Neural progenitor cell (in vitro differentiated cells): ENCODE measurements at places on chromosomes 16 and 17.

- no peak for DNase-seq
These were observed 46.6 kb downstream of the HOXB1 start for GRCh38 chr17:48484256-48484655.

DNA sequence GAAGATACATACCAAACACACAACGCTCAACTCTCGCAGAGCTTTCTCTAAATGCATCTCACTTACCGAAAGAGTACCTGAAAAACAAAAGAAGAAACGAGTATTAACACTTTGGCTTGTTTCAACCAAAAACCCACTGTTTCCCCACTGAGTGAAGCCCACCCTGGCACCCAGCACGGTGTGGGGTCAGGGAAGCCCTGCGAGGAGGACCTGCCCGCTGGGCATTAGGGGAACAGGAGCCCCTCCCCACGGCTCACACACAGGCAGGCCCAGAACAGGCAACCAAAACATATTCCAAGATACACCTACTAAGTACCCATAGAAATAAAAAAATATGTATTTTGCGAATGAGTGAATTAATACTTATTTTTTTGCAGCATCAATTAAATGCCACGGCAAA is 36.6 kb downstream of the LMF1 start:
- no peak for DNase-seq

DNA sequence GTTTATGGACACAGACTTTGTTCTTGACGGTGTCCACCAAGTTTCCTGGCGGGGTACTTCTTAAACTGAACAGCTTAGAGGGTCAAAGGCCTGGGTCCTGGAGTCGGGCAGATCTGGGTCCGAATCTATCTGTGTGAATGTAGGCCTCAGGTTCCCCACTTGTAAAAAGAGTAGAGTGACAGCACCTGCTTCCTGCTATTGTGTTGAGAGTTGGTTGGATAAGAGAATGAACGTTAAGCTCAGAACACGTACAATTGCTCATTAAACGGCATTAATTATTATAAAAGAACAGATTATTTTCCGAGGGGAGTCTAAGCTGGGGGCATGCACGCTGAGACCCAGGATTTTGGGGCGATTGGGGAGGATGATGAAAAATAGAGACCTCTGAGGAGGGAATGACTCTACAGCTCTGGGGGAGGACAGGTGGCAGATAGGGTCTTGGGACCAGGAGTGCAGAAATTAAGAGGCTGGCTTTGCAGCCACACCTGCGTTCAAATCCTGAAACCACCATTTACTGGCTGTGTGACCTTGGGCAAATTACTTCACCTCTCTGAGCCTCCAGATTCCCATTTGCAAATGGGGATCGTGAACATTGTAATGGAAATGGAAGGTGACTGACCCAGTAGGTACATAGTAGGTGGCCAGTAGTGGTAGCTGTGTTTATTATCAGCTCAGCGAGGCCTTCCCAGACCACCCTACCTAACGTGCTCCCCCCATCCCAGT is 862 bp downstream of the CLEC16A start:
- no peak for DNase-seq

DNA sequence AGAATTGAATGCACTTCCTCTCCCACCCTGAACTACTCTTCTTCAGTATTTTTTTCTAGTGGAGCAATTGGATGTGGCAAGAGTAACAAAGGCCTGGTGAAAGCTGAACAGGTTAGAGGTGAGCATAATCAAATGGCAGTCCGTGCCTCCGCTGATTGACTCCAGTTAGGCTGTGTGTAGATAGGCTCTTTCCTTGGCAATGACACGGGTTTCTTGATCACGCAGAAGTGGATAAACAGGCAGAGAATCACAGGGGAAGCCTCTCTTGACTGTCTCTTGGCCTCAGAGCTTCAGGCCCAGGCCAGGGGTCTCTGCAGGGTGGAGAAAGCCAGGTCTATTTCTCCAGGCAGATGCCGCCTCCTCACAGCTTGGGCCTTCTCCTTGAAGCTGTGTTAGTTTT is 4.2 kb downstream of the CD300LB start:
- no peak for DNase-seq

GRCh38 chr17:27200476-27200875 is 93.4 kb upstream of the WSB1 start:
- no peak for DNase-seq

DNA sequence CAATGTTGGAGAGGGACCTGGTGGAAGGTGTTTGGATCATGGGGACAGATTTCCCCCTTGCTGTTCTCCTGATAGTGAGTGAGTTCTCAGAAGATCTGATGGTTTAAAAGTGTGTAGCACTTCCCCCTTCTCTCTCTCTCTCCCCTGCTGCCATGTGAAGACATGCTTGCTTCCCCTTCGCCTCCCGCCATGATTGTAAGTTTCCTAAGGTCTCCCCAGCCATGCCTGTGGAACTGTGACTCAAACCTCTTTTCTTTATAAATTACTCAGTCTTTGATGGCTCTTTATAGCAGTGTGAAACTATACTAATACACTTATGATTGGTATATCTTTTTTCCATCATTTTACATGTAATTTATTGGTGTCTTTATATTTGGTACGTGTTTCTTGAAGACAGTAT is 13.4 kb downstream of the ADGRG5 start:
- no peak for DNase-seq

GRCh38 chr17:29357821-29358232 is 32.3 kb upstream of the TAOK1 start:
- no peak for DNase-seq

GRCh38 chr17:6524520-6524919 is 31.8 kb downstream of the PITPNM3 start:
- no peak for DNase-seq

DNA sequence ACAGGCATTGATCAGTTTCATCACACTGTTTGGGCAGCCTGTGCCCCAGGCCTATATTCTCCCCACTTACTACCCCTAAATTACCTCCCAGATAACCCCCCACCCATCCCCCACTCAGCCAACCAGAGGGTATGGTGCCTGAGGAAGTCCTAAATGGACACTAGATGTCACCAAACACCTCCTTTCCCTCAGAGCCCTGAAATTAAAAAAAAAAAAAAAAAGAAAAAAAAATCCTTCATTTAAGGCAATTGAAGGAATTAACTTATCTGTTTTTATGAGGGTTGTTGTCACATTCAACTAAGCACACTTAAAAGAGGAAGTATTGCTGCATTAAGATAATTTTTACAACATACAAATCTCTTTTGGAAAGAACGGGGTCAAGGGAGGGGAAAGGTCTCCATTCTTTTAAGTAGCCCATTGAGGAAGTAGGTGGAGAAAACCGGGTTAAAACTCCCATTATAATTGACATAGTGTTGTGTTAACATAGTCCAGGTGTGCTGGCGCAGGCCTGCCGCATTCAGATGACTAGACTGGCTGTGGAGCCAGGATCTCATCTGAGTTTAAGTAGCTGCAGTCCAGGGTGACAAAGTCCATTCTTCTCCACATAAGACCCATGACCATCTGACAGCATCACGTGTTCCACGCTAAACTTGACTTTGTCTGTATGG is 46.3 kb downstream of the SNX11 start:
- DNase-seq, result peak; percentile 72

DNA sequence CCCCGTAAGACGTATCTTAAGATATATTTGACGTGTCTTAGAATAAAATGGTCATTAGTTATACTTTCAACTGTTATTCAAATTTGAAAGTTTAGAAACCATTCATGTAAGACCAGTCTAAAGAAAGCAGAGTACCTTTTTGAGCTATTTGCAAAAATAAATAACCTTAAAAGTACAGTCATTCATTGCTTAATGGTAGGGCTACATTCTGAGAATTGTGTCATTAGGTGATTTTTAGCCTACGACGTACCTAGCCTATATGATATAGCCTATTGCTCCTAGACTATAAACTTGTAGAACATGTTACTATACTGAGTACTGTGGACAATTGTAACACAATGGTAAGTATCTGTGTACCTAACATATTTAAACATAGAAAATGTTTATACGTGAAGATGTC is 139.2 kb downstream of the PHKB start:
- DNase-seq, result no peak

DNA sequence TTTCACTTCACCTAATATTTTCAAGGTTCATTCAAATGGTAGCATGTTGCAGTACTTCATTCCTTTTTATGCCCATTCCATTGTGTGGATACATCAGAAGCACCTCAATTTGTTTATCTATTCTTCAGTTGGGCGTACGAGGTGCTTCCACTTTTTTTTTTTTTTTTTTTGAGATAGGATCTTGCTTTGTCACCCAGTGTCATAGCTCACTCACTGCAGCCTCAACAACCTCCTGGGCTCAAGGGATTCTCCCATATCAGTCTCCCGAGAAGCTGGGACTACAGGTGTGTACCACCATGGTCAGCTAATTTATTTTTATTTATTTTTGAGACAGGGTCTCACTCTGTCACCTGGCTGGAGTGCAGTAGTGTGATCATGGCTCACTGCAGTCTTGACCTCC is 22.5 kb upstream of the SPNS3 start:
- DNase-seq, result no peak

DNA sequence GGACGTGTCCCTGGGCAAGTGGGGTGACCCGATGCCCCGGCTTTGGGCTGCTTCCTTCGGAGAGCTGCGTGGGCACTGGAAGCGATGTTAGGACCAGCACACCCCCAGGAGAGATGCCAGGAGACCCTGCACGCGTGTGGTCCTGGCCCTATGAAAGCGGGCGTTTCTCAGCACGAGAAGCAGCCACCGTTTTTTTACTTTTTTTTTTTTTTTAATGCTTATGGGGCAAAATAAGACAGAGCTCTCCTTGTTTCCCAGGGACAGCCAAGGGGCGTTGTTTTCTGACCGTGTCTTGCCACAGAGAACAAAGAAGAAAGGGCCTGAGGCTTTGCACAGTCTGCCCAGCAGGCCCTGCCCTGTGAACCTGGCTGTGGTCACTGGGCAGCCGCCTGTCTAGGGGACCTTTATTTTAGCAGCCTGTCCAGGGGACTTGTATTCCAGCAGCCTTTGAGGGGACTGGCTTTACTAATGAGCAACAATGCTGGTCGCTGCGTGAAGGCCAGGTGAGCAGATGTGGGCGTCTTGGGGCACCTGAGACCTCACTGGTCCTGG is 996 bp downstream of the SLC25A10 start:
- DNase-seq, result no peak

GRCh38 chr17:72104164-72104862 is 16.5 kb upstream of the SOX9 start:
- DNase-seq, result no peak

DNA sequence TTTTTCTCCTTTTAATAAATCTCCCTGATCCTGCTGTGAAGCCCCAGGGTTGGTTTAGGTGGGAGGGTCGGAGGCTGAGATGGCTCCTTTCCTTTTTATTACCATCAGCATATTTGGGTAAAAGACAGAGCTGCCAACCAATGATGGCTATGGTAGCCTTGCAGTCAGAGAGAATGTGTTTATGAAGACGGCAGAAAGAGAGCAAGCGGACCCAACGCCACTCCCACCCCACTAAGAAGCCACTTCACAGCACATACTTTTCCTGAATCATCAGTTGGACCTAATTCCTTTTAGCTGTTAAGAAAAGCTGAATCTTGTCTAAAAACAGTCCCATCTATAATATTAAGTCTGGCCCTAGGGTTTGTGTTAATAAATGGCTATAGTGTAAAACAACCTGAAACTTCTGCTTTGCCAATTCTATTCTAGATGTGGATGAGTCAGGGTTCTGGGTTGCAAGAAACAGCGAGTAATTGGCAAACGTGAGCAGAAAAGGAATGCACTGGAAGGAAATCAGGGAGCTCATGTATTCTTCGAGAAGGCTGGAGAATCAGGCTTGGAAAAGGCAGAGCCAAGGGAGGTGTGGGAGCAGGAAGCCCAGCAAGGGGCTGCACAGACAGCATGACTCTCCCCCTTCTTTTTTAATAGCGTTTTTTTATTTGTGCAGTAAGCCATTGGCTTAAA is 34.0 kb upstream of the PRKCA start:
- no peak for DNase-seq

DNA sequence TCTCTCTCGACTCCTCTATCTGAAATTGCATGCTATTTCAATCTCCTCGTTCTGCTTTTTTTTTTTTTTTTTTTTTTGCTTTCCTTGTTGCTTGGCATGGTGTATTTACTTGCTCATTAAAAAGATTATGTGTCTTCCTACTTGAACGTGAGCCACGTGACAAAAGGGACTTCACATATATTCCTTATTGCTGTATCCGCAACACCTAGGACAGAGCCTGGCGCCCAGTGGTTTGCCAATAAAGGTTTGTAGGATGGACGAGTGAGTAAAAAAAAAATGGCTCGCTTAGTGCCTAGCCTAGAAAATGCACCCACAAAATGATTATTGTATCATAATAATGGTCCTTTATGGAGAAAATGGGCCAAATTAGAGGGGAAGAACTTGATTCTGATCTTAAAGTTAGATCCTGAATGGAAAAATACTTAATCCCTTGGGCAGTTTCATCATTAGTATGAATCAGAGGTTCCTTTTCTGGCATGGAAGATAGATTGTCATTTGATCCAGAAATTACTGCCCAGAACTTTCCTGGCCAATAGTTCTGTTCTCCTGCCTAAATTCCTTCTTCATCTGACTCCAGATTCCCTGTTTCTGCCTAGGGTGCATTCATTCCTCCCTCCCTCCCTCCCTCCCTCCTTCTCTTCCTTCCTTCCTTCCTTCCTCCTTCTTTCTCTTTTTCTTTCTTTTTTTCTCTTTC is 13.6 kb upstream of the TMEM220 start:
- DNase-seq, result no peak

- no peak for DNase-seq
These were observed 1128.6 kb downstream of the CDH8 start for GRCh38 chr16:60907645-60908044.

GRCh38 chr16:72856797-72857196 is 191.1 kb downstream of the ZFHX3 start:
- peak; percentile 44 for DNase-seq

GRCh38 chr17:73958453-73958852 is 245.0 kb upstream of the RPL38 start:
- no peak for DNase-seq

DNA sequence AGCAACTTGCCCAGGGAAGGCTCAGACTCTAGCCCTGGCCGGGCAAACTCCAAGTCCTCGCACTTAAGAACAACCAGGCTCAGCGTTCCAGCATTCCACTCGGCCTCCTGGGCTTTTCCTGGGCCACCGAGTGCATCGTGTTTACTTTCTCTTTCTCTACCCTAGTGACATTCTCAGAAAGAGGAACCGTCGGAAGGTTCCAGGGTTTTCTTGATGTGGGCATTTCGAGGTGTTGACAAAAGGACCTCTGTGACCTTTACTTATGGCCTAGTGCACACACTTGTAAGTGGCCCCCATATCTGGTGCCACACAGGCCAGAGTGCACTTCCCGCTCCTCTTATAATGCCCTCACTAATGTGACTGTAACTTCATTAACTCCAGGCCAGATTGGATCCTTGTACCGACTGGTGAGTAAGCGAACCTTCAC is 3.1 kb upstream of the BANP start:
- DNase-seq, result no peak

- DNase-seq, result no peak
These were observed 72.1 kb downstream of the AMFR start for GRCh38 chr16:56353054-56353921.
